ENCODE measurements at places on chromosomes 4 and X. TPM values are rescaled to one million over a fixed set of nuclear protein-coding genes. Genes with fewer than 3 reads are reported as not detected.
A peak's percentile ranks its signal among the peaks of the same experiment; 100 is the strongest.

DNA sequence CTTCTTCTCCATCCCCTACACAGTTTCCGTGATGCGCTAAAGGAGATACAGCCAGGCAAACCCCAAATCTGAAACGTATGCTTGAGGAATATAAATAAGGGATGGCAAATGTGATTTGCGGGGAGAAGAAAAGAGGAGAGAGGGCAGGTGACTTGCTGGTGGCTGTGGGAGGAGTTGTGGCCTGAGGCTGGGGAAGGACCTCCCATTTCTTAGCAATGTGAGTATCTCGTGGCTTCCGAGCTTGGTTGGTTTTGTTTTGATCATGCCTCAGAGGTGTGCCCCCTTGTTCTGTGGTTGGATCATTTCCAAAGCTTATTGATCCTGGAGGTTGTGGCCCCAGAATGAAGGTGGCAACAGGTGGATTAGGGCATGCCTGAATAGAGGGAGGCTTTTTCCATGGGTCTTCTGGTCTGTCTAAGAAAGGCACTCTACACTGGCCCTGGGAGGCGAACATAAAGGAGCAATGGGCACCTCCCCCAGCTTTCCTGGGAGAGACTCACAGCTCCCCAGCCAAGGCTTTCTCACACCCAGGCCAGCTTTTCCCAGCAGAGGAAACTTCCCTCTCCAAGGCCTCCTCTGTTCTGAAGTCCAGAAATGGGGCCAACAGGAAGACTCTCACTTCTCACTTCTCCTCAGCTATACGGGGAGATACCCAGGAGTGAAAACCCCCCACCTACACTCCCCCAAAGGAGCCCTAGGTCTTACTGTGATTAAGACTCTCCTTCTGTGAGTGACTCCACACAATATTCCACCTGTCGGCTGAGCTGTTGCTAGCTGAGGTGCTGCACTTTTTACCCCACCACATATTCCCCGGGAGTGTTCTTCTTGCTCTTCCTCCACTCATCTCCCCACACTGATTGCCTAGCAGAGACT, 40.0 kb downstream of the C4orf51 start:
- DNase-seq: no peak

GRCh38 chrX:20499763-20500162, 233.1 kb upstream of the RPS6KA3 start:
- no peak for DNase-seq

GRCh38 chr4:4260185-4260751, 12.2 kb upstream of the TMEM128 start:
- no peak for DNase-seq

PACRGL gene
- polyA plus RNA-seq: 13.3 TPM

GRCh38 chrX:138748480-138748879, 37.0 kb upstream of the FGF13 start:
- DNase-seq: peak; percentile 23

DNA sequence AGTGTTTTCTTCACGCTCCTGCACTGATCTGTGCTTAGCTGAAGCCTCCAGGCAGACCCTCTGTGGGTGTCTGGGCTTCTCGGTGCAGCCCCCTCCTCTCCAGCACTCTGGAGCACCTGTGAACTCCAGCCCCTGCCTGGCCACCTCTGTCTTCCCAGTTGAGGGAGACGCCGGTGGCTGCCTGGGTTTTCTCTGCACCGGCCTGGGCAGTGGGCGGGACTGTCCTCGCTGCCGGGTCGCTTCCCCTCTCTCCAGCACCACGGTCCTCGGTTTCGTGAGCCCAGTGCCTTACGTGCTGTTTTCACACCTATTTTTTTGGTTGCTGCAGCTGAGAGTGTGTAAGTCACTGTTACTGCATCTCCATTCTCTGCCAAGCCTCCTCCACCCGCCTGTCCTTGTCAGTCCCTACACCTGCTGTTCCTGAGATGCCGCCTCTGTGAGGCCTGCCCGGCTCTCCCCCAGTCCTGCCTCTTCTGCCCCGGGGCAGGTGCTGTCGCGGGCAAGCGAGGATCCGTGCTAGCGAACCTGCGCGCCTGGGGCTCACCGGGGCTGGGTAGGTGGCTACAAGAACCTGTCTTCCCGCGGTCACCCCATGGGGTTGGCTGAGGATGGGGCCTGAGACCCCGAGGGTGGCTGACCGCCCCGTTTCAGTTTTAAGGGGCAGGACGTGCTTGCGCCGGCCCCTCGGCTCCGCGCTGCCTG, 2.4 kb upstream of the FGFRL1 start:
- no peak for DNase-seq

DNA sequence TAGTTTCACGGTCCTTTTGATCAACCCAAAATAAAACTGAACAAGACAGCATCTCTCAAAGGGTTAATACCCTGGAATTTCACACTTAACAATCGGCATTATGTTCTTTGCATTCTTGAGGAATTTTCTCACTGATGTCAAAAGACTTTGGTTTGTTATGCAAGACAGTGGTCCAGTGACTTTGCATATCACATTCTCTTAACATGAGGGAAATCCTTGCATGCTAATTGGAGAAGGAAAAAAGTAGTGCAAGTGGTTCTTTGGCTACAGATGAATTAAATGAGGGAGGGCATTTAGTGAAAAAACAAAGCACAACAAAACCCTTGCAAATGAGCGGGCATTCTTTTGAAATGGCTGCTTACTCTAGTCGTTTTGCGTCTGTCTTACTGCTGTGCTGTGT, 105.1 kb upstream of the LIMCH1 start:
- DNase-seq: no peak

DNA sequence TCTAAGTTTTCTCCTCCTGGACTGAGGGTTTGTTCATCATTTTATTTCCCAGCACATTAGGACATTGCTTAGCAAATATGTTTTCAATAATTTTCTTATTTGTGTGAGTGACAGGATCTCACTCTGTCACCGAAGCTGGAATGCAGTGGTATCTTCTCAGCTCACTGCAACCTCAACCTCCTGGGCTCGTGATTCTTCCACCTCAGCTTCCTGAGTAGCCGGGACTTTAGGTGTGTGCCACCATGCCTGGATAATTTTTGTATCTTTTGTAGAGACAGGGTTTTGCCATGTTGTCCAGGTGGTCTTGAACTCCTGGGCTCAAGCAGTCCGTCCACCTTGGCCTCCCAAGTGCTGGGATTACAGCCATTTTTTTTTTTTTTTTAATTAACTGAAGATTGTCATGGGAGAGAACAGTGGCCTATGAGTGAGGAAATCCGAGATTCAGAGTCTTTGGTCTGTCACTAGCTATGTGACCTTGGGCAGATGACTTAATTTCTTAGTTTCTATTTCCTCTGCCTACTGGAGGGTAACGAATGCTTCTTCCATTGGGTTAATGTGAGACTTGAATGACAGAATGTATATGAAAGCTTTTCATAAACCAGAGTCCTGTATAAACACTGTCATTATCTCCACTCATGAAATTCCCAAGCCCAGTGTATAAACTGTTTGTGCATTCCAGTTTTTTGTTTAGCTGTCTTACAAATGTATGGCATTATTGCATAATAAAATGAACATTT, 23.9 kb downstream of the MOB1B start:
- no peak for DNase-seq

DNA sequence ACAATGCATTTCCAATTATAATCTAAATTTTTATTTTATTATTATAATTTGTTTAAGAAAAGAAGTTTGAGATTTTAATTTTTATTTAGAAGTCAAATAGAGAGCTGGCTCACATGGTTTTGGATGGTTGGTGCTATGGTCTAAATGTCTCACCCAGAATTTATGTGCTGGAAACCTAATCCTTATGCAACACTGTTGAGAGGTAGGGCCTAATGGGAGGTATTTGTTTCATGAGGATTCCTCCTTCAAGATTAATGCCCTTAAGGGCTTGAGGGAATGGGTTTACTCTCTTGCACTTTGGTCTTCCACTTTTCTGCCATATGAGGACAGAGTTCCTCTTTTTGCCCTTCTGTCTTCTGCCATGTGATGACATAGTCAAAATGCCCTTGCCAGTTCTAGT, 960.5 kb upstream of the IGFBP7 start:
- no peak for DNase-seq

ATP1B4 gene
- polyA plus RNA-seq: 296 TPM

ZDHHC15 gene
- 3.4 TPM for polyA plus RNA-seq

DNA sequence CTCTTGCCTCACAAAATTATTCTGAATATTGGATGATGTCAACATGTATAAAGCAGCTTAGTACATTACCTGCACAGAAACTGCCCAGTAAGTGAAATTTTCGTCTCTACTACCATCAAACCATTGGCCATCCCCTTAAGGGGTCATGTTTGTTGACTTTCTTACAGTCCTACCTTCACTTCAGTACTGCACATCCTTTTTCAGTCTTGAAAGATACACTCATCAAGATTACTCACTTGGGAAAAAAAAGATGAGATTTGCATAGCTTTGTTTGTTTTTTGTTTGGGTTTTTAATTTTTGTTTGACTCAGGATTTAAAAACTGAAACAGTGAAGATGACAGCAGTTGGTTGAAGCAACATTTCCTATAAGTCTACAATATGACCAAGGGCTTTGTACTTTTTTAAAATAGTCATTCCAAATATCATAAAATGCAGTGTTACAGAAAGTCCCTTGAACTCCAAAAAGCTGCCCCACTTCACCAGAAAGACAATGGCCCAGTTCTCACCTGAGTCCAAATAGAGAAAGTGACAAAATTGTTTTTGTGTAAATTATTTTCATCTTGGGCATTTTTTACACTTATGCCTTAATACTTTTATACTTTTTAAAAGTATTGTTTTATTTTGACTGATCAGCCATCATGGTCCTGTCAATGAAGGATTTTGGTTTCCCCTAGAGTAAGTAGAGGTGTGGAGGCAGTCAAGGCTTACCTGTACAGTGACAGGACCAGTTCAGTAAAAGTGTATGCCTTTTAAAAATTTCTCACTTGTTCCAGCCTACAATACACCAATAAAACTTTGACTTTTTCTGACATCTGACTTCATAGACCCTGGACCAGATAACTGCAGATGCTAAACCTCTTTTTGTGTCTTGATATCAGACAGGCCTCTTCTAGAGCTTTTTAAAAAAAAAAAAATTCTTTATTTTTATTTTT, 59.7 kb upstream of the EDA2R start:
- DNase-seq: no peak

GRCh38 chr4:147853706-147854105, 121.8 kb downstream of the ARHGAP10 start:
- DNase-seq: no peak

DNAAF6 gene
- not detected for polyA plus RNA-seq

STOX2 gene
- 5.3 TPM for polyA plus RNA-seq

PAGE1 gene
- not detected for polyA plus RNA-seq

GRCh38 chr4:36006226-36006625, 238.1 kb downstream of the ARAP2 start:
- DNase-seq: no peak

- no peak for DNase-seq
Observed at GRCh38 chr4:5735463-5735862, 24.5 kb downstream of the EVC start.

DNA sequence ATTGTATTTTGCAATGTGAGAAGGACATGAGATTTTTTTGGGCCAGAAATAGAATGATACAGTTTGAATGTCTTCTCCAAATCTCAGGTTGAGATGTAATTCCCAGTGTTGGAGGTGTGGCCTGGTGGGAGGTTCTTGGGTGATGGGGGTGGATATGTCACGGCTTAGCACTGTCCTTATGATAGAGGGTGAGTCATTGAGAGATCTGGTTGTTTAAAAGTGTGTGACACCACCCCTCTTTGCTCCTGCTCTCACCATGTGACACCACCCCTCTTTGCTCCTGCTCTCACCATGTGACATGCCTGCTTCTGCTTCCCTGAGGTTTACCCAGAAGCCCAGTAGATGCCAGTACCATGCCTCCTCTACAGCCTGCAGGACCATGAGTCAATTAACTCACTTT, 1226.9 kb downstream of the PCDH7 start:
- DNase-seq: no peak

DNA sequence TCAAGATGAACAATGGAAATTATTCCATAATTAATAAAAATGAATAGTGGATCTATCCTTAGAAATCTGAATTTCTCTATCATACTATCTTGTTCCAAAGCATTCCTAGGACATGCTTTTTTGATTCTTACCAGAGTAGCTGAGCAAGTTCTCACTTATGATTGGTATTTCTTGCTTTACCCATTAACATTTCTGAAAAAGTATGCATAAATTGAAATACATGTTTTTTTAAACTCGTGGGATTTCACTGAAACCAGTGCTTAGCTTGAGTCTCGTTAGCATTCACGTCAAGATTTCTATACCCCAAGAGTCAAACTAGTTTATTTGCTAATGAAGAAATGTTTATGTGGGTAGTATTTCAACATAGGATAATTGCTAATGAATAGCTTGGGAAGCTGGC, 89.0 kb downstream of the ELOVL6 start:
- no peak for DNase-seq

TET2 gene
- 33.3 TPM for polyA plus RNA-seq

- DNase-seq: peak; percentile 67
Observed at GRCh38 chr4:2261110-2261852, 628 bp downstream of the MXD4 start.

MAGT1 gene
- polyA plus RNA-seq: 34.8 TPM
